ENCODE measurements at places on chromosomes 7 and 10.

DNA sequence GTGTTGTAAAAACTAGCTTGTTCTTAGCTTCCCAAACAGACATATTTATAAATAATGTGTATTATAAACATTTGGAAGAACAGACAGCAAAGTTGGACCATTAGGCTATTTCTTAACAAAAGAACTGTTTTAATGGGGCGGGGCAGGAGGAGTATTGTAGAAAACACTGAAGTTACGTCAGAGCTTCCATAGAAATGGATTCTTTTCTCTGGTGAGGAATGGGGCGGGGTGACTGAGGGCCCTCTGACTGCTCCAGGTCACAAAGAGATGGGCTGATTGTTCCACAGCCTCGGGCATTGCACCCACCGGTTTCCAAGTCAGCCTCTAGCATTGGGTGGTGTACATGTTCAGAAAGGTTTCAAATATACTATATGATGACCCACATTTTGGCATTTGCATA lies 36.8 kb upstream of the ADAM12 start:
- DNase-seq, result no peak

DNA sequence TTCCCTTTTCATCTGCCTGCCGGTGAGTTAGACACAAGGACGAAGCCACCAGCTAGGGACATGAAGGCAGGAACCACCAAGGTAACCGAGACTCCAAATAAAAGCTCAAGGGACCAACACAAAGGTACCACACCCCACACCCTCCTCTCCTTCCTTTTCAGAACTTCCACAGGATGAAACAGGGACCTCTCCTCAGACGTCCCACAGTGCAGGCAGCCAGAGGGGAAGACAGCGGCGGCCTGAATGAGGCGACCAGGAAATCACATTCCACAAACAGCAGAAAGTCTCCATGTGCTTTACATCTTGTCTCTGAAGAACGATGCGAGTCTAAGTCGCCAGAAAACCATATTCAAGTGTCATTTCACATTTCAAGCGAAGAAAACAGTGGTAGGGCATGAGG lies 97.8 kb downstream of the DIP2C start:
- no peak for DNase-seq

DNA sequence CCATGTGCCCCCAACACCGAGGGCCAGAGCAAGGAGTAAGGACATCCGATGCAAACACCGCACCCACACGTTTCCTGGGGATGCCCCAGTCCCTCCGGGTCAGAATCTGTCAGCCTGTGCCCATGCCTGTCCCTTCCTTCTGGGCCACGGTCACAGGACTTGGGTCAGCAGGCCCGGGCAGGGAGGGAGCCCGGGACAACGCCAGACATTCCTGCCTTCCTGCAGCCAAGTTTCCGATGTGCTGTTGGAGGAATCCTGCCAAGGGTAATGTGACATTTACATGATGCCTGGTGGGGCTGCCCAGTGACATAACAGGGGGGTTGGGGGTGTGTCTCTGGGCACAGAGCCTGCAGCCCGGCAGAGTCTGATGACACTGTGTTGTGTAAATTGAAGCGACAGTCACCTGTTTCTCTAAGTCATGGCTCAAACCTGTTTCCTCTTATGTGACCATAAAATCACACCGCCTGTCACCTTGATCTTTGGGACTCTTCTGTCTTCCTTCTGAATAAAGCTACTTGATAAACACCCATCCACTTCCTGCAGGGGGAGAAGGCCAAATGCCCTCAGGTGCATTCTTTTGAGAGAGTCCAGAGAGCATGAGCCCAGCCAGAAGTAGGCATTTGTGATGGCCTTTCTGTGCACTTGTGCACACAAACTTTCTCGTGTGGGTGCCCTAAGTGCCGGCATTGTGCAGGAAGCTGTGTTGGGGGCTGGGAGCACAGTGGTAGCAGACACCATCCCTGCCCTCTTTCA lies 175.3 kb upstream of the RHEB start:
- no peak for DNase-seq

GRCh38 chr10:75643944-75644692 lies 212.7 kb downstream of the LRMDA start:
- DNase-seq, result no peak

- DNase-seq, result no peak
Measured at GRCh38 chr7:55573234-55573900, 1.1 kb upstream of the VOPP1 start.

DNA sequence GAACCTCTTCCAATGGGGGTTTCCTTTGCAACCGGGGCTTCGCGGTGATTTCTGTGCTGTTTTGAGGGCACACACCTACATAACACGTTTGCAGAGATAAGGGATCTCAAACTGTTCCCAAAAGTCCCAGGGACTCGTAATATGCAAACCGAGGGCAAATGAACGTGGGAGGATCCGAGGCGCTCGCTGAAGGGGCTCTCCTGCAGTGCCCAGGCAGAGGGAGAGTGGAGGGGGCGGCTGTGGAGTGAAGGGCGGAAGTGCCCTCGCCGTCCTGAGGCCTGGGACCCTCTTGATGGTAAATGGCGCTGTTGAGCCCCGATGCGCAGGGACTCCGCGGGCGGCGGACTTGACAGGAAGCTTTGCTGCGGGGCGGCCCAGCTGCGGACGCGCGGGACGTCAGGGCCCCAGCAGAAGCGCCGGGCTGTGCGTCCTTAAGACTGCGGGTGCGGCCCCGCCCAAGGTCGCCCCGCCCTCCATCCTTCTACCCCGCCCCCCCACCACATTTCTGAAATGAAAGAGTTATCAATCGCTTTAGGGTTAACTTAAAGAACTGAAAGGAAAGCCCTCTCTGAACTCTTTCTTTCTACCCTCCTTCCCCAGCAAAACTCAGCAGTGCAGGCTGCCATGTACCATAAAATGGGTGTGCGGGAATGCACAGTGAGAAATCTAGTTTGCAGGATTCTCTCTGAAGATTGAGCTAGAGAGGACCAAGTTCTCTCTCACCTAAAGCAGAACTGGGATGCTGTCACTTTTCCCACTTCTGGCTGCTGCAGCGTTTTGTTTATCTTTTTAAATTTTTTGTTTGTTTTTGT lies 151.8 kb upstream of the YAE1 start:
- peak; percentile 4 for DNase-seq

GRCh38 chr7:95974108-95974507 lies 201.8 kb downstream of the DYNC1I1 start:
- no peak for DNase-seq

- no peak for DNase-seq
Measured at GRCh38 chr7:40579401-40579800, 444.6 kb downstream of the SUGCT start.

- no peak for DNase-seq
Measured at GRCh38 chr7:103686763-103687162, 240.8 kb upstream of the SLC26A5 start.

- no peak for DNase-seq
Measured at GRCh38 chr7:102073931-102074880, 212.5 kb upstream of the SH2B2 start.

DNA sequence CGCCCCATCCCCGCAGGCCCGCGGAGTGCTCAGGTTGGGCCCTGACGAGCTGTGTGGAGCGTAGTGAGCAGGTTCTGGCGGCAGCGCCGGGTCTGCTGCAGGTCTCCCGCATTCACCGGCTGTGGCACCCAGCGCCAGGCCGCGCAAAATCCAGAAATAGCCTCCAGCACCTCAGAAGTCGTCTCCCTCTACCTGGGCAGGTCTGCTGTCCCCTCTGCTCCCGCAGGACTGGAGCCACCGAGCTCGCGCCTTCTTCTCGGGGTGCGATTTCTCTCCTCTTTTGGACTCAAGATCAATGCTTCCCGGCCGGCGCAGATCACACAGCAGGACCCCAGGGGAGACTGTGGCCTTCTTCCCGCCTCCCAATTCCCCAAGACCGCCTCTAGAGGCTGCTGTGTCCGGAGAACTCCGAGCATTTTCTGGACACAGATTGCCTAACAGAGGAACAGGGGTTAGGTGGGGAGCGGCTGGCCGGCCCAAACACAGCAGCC lies 8.4 kb downstream of the TLX1 start:
- DNase-seq, result no peak

- no peak for DNase-seq
Measured at GRCh38 chr7:135717693-135718092, 10.3 kb downstream of the SLC13A4 start.

- no peak for DNase-seq
Measured at GRCh38 chr7:92633211-92633906, 43.2 kb upstream of the FAM133B start.

GRCh38 chr10:5447056-5447455 lies 34.7 kb downstream of the NET1 start:
- no peak for DNase-seq

GRCh38 chr7:126450269-126450671 lies 802.5 kb downstream of the GRM8 start:
- no peak for DNase-seq

DNA sequence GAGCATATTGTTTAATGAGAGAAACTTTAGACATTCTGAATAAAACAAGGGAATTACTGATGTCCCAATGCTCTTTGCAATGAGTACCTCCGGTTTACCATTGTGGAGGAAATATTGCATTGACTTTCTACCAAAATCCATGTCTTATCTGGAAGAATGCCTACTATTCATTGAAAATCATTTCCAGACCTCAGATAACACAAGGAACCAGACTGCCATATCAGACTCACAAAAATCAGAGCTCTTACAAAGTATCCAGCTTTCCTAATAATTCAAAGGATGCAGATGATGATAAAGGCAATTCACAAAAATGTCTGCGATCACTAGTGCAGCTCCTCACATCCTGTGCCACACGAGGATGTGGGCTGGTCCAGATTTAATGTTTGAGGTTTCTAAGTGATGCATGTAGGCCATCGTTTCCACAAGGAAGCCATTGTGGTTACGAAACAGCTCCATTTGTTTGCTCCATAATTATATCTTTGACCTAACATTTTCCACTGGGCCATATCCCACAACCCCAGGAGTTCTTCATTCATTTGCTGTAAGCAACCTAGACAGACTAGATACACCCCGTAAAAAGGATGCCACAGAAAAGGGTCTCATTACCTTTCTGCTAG lies 831.1 kb upstream of the C7orf33 start:
- no peak for DNase-seq

DNA sequence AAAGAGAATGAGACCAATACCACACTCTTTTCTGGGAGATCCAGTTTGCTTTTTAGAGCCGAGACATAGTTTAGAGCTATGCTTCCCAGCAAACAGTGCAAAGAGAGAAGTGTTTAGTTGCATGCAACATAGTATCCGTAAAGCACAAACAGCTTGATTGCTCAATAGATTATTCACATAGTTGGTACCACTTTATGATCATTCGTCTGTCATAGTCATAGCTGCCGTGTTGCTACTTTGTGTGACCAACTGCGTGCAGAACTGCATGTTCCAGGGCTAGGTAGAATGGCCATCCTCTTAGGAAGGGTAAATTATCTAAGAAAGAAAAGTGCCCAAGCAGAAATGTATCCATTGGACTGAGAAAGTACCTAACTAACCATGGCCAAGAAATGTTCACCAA lies 203.5 kb upstream of the DKK1 start:
- no peak for DNase-seq

DNA sequence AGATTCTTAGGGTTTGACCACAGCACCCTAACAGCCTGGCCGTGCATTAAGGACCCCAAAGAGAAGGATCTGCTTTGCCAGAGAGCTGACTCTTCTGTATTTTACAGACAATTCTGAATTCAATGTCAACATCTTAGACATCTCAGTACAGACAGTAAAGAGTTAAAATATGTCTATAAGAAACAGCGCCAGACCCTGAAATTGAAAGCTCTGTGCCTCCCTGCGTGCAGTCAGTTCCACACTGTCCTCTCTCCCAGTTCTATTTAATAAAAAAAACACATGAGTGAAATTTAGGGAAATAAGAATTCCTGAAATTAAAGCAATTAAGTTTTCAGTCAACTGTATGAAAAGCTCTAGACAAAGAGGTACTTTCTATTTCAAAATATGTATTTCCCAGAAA lies 45.1 kb downstream of the MET start:
- no peak for DNase-seq

GRCh38 chr7:120947980-120948379 lies 2.6 kb upstream of the ING3 start:
- no peak for DNase-seq

GRCh38 chr10:77843264-77843663 lies 83.3 kb downstream of the DLG5 start:
- no peak for DNase-seq

GRCh38 chr10:128422190-128422589 lies 296.0 kb upstream of the MKI67 start:
- DNase-seq, result no peak

GRCh38 chr10:49552277-49552676 lies 13.4 kb upstream of the ERCC6 start:
- no peak for DNase-seq

GRCh38 chr10:113291413-113291812 lies 261.4 kb upstream of the HABP2 start:
- DNase-seq, result no peak

- no peak for DNase-seq
Measured at GRCh38 chr10:18737841-18738240, 78.6 kb downstream of the ARL5B start.

DNA sequence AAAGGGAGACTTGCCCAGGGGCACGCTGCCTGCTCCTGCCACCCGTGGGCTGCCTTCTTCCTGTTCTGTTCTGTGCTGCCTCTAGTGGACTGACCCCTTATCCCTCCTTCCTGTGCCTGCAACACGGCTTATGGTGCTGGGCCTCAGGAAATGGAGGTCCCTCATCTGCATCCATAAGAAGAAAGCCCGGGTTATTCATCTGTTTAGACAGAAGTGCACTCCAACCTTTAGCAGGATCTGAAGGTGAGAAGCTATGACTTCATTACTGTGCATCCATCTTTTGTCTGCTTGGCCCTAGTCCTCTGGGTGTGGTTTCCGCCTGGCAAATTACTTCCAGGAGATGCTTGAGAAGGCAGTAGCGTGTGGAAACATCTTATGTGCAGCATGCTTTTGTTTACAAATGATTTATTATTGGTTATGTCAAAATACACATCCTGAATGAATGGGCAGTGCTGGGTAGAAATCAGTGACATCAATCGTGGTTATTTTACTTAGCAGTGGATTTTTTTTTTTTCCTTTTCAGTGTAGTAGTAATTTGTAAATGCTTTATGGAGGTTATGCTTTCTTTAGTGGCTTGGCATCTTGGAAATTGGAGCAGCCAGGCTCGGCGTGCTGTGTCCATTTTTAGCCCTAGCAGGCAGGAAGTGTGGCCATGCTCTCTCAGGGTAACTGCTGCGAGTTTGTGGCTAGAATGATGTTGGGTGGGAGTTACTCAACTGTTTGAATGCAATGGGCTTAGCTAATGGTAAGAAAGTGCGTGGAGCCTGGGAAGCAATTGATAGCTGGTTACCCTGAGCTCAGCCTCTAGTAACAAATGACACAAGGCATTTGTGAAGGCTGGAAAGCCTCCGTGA lies 12.7 kb downstream of the PTPRE start:
- DNase-seq, result peak; percentile 54

DNA sequence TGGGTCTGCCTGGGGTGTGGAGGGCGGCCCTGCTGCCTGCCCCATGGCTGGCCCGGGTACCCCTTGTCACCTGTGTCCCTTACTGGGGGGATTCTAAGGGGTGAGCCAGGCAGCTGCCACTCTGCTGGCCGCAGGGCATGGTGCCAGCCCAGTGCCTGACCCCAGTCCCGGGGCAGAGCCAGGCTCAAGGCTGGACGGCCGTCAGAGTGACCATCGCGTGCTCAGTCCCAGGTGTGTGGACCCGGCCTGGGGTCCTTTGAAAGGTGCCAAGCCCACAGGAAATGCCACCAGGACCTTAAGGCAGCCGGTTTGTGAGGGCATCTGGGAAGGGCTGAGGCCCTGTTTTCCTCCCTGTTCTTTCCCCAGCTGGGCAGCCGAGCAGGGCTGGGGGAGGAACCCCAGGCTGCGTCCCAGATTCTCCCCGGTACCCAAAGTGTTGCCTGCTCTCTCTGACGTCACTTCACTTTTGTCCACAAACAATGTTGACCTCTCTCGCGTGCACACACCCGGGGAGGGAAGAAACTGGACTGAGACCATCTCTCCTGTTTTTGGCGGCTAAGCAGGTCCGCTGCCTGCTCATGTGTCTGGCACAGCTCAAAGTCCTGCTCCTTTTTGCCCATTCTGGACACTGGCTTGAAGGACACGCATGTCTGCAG lies 37.6 kb downstream of the PAPOLB start:
- no peak for DNase-seq

Data from substantia nigra (tissue), 51 donors.